ENCODE measurements at places on chromosomes 11 and 22.

DNA sequence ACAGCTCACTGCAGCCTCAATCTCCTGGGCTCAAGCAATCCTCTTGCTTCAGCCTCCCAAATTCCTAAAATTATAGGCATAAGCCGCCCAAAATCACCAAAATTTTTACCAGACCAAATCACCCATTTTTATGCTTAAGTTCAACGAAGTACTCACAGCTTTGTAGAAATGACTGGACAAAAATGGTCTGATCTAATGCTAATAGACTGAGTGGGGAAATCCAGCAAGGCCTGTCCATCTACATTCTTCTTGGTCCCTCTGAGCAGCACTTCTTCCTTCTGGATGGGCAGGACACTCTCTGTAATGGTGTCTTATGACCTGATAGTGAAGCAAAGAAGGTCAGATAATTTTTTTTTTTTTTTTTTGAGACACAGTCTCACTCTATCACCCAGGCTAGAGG lies 18.7 kb upstream of the OR6X1 start:
- no peak for DNase-seq

DNA sequence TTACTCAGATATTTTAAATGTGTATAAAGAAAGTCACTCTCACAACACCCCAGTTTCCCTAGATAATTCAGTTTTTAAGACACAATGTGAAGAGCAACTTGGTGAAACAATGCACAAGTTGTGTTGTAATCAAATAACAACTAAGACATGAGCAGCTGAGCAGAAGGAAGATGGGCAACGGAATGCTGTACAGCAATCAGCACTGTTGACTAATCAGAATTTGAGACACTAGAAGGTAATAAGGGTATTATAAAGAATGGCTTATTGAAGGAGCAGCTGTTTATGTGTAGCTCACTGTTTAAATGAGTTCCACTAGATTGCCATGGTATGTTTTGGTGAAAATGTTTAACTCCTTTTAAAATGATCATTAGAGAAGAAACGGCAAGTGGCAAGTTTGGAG lies 60.1 kb downstream of the SOX6 start:
- DNase-seq, result no peak

DNA sequence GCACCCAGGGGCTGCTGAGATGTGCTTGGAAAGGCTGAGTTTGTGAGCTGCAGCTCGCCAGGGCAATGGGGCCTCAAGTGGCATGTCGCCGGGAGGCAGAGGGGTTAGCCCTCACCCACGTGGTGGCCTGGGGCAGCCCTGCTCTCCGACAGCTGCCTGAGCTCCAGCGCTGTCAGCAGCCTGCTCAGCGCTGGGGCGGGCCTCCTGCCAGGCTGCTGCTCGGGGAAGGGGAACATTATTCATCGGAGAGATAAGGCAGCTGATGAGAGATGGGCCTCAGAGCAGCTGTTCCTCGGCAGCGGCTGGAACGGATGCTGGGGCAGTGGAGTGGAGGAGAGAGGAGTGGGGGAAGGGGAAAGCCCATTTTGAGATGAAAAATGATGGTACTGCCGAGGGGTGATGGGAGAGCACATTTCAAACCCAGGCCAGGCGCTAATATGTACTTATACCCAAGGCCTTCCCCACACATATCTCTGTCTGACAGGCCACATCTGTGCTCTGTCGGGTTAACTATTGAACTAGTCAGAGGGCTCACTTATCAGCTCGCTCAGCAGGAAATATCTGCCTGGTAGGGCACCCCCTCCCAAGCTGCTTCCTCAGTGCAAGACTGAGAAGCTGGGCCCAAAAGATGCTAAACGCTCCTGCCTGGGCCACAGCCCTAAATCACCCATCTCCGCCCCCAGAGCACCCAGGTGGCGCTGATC lies 79.5 kb downstream of the TIMP3 start:
- DNase-seq, result no peak

- no peak for DNase-seq
Observed at GRCh38 chr11:1659506-1659905, 29.9 kb downstream of the KRTAP5-5 start.

GRCh38 chr11:5300251-5300650 lies 1.5 kb downstream of the OR51B4 start:
- no peak for DNase-seq

DNA sequence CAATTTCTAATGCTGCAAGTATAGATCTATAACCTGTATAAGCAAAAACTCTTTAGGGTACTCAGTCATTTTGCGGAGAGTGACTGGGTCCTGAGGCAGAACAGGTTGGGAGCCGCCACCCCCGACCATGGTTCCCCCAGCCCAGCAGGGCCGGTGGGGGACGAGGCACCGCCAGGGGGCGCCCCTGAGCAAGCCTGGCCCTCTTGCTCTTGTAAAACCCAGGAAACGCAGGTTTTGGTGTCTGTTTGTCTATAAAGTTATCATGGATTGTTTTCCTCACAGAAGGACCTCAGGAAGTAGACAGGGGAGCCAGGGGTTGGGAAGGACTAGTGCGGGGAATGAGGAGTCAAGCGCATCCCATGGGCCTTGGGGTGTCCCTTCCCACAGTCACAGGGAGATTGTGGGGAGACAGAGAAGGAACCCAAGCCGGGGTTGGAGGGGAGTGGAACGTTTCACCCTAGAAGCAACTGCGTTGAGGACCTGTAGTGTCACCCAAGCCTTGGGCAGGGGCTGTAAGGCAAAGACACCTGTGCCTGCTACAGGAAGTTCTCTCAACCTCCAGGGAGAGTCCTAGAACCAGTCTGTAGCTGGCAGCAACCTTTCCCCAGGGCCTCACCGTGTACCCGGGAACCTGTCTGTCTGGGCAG lies 26.4 kb downstream of the KCTD17 start:
- peak; percentile 74 for DNase-seq

DNA sequence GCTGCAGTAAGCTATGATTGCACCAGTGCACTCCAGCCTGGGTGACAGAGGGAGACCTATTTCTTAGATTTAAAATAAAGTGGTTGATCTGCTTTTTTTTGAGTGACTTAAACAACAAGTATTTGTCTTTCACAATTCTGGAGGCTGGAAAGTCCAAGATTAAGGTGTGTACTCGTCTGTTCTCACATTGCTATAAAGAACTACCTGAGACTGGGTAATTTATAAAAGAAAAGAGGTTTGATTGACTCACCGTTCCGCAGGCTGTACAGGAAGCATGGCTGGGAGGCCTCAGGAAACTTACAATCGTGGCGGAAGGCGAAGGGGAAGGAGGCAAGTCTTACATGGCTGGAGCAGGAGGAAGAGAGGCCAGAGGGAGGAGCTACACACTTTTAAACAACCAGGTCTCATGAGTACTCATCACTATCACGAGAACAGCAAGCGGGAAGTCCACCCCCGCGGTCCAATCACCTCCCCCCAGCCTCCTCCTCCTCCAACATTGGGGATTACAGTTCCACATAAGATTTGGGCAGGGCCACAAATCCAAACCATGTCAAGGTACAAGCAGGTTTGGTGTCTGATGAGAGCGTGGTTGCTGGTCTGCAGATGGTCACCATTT lies 19.7 kb upstream of the OSBPL5 start:
- DNase-seq, result no peak

DNA sequence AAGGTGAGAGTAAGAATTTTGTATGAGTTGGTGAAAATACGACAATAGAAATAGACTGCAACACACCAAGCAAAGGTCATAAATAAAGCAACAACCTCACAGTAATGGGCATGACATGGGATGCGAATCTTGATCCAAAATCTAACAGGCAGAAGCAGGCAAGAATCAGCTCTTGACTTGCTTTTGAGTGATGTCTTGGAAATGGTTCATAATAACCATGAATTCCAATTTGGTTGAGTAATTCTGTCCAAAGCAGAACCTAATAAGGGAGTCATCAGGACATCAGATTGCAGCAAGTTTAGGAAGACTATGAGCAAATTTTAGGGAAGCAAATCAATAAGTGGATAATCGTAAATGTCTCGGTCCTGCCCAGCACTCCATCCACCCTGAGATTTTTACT lies 224.0 kb upstream of the ISX start:
- no peak for DNase-seq

- no peak for DNase-seq
Observed at GRCh38 chr11:133982876-133983275, 26.1 kb upstream of the IGSF9B start.

DNA sequence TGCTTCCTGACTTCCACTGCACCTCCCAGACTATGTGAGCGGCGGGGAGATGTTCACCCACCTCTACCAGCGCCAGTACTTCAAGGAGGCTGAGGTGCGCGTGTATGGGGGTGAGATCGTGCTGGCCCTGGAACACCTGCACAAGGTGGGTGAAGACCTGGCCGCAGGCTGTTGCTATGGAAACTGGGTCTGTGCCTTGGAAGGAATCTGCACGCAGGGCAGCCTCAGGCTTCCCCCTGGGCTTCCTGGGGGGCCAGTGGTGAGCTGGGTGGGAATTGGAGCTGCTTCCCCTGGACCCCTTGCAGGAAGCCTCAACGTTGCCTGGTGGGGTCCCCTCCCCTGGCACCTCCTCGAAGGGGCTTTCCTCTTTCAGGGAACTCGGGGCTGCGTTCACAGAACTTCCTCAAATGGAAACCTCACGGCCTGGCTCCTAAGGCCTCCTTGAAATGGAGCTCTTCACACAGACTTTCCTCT lies 1.5 kb downstream of the RPS6KA4 start:
- DNase-seq, result no peak

DNA sequence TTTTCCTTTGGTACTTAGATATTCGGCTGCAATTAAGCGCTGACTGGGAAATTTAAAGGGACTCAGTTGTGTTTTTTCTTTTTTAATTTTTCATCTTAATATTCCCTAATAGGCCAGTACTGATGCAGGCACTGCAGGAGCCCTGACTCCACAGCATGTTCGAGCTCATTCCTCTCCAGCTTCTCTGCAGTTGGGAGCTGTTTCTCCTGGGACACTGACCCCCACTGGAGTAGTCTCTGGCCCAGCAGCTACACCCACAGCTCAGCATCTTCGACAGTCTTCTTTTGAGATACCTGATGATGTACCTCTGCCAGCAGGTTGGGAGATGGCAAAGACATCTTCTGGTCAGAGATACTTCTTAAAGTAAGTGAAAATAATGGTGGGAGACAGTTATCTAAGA lies 3.8 kb downstream of the YAP1 start:
- DNase-seq, result no peak

DNA sequence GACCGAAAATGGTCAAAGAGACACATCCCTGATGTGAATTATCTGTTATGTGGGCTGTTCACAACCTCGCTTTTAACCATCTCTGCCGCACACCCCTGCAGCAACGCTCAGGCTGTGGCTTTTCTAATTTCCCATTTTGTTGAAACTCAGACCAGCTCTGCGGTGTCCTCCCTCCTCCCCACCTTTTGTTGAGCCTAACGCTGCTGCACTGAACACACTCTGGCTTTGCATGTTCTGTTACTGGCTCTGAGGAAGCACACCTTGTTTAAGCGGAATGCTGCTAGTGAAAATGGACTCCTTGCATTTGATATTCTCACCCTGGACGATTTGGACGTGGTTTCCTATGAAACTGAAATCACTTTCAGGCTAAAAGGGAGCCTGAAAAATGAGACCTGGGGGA lies 198.5 kb upstream of the MTNR1B start:
- DNase-seq, result no peak

- DNase-seq, result no peak
Observed at GRCh38 chr11:9719566-9720289, 55.9 kb downstream of the SWAP70 start.

DNA sequence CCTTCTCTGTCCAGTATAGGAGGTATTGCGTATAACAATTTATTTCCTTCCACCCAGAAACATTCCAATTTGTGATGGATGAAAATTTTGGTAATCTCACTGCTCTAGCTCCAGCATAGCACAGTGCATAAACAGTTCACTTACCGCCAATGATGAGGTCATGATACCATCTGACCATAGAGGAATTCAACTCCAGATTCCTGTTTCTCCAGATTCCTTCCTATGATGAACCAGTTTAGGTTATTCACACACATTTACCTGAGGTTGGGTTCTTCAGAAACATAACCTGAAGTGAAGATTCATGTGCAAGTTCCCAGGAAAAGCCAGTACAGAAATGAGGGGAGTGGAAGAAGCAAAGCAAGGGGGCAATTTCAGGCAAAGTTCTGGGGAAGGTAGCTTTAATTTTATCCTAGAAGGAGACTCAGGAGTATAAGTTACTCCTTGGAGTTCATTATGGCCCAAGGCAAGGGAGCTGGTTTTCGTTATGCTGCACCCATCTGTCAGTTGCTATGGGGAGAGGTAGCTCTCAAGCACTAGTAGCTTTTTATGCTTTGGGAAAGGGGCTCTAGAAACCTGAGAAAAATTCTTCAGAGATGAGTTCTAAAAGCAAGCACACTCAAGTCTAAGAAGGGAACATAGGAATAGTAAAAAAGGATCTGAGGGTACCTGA lies 121.6 kb downstream of the CASP12 start:
- no peak for DNase-seq

- DNase-seq, result no peak
Observed at GRCh38 chr11:84188521-84188920, 902.4 kb upstream of the CCDC90B start.

GRCh38 chr11:1204381-1205101 lies 18.3 kb upstream of the MUC5B start:
- no peak for DNase-seq

- DNase-seq, result no peak
Observed at GRCh38 chr22:36358533-36359469, 29.0 kb downstream of the MYH9 start.

GRCh38 chr11:64035576-64035975 lies at the start of gene FLRT1:
Gene FLRT1, plus strand, starts transcription at chr11:64035931. Its CDS starts 80,337 bp downstream, at chr11:64116268.
- no peak for DNase-seq

GRCh38 chr11:130874955-130875531 lies 41.2 kb downstream of the SNX19 start:
- no peak for DNase-seq

- no peak for DNase-seq
Observed at GRCh38 chr11:130932086-130932712, 15.9 kb upstream of the SNX19 start.

- DNase-seq, result no peak
Observed at GRCh38 chr11:123158033-123159003, 36.7 kb downstream of the CLMP start.

GRCh38 chr11:8229299-8230177 lies 34.1 kb downstream of the LMO1 start:
- DNase-seq, result no peak

DNA sequence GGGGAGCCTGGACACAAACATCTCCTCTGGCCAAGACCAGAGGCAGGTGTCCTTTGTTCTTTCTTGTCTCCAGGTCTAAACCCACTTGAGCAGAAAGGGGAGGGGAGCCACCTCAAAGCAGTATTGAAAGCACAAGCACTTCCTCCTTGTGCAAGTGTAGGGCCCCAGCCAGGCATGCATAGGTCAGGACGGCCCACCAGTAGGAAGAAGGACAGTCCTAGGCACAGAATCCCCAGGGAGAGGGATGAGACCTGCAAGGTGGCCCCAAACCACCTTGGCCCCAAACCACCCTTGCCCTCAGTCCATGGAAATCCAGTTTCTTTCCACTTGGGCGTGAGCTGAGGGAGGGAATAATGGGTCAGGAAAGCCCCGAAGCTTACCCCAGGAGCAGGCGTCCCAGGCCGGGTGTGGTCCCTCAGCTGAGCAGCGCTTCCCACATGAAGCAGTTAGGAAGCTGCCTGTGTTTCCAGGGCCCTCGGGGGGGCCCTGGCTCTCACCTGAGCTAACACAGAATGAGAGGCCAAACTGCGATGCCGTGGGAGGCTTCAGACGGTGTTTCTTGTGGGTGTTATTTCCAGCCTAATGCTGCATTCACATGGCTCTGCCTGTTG lies 20.4 kb upstream of the IGSF9B start:
- no peak for DNase-seq

GRCh38 chr11:104841185-104841584 lies 57.1 kb downstream of the CASP12 start:
- DNase-seq, result no peak

All from stimulated activated CD4-positive, alpha-beta T cell treated with anti-CD3 and anti-CD28 coated beads, Interleukin-15, amount 100 ng/mL, for 48 hours (primary cell).